ENCODE measurements at places on chromosomes 7 and 10. TPM values are rescaled to one million over a fixed set of nuclear protein-coding genes. Genes with fewer than 3 reads are reported as not detected.

Gene FGL2
- 0.97 TPM for total RNA-seq

Gene PLPP4
- total RNA-seq: not detected

Gene VENTX
- not detected for total RNA-seq

Gene SMNDC1
- 4.9 TPM for total RNA-seq

Gene HMX2
- total RNA-seq: not detected

Gene ATOH7
- total RNA-seq: not detected

Gene CALHM1
- not detected for total RNA-seq

Gene PGAM2
- total RNA-seq: not detected

Gene ITPRID1
- total RNA-seq: not detected
